ENCODE measurements at places on chromosomes 11 and 22.
A peak's percentile ranks its signal among the peaks of the same experiment; 100 is the strongest.

GRCh38 chr22:19612866-19613572, 88.8 kb upstream of the CLDN5 start:
- no peak for DNase-seq

DNA sequence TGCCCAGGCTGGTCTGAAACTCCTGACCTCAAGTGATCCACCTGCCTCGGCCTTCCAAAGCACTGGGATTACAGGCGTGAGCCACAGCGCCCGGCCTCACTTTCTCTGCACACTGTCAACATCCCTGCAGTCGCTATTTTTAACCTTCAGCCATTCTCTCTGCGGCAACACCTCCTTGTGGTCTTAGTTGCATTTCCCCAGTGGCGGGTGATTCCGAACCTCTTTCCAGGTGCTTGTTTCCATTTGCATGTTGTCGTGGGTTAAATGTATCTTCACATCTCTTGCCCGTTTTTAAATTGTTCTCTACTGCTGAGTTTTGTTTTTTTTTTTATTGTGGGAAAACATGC, 2.2 kb upstream of the SCT start:
- no peak for DNase-seq

GRCh38 chr22:42680648-42681047, 31.5 kb upstream of the CYB5R3 start:
- DNase-seq, result peak; percentile 98

DNA sequence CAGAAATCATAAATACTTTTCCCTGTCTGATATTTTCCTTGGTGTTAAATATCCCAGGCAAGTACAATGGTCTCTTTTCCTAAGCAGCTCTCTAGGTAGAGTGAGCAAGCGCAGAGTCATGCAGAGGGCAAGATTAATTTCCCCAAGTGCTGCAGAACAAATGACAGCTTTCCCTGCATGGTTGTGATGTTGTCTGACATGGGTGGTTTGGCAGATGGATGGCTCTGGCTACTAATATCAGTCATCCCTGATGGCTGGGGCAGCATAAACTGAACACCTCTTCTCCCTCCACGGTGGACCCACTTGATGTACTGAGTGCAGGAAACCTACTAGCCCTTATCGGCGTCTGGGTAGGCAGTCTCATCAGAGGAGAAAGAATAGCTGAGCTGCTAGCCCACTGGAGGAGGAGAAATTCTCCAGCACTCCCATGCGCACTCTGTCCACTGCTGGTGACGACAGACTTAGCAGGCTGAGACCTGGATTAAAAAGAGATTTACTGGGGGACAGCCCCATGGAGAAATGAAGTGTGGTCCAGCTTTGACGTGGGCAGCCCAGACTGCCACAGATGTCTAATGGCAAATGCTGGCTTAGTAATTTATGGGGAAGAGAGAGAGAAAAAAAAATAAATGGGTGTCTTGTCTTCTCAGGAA, 202.9 kb downstream of the DBX1 start:
- no peak for DNase-seq

GRCh38 chr11:40168414-40168813, 1291.0 kb downstream of the LRRC4C start:
- no peak for DNase-seq

GRCh38 chr22:17841836-17842235, 67.6 kb upstream of the BID start:
- no peak for DNase-seq

DNA sequence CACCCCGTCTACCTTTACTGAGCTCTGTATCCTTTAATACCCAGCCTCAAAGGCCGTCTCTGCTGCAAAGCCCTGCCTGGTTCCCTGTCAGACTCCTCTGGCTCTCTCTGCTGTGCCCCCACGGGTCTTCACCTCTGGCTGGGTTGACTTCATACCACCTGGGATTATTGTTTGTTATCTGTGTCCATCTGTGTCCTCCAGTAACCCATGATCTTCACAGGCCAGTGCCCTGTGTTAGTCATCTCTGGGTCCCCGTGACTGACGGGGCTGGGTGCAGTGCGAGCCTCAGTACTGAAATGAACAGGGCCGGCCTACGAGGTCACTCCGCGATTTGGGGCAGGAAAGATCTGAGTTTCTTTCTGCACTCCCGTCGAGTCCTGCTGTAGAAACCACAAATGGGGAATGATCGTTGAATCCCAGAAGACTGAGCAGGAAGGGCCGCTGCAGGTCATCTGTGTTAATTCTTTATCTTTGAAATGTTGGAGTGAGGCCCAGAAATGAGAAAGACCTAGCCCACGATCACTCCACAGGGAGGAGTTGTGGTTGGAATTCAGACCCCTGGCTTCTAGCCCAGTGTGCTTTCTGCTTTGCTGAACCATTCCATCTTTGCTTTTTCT, 12.3 kb upstream of the TUB start:
- peak; percentile 92 for DNase-seq
